ENCODE measurements at places on chromosomes 16 and 17.

- no peak for DNase-seq
Observed at GRCh38 chr16:56282451-56282850, 91.2 kb downstream of the GNAO1 start.

- peak; percentile 63 for DNase-seq
Observed at GRCh38 chr17:48052956-48053757, 5.0 kb downstream of the NFE2L1 start.

DNA sequence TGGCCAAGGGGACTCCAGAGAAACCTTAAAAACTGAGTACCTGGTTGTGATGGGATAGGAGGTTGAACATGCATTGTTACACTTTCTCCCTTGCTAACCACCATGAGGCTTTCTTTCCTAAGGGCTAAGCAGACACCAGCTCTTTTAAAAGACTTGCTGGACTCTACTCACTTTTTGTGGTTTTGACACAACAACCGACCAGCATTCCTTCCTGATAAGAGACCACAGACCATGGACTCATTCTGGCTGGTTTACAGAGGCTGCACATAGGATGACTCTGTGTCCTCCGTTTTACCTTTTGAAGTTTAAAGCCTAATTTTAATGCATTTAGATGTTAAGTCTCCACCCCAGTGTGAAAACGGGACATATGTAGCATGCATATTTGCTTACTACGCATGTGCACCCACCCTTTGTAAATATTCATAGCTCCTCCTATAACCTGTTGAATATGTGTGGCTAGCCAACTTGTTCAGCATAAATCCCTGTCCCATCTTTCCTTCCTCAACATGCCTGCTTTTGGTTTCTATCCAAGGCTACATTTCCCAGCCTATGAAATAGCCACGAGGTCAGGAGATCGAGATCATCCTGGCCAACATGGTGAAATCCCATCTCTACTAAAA lies 475.9 kb downstream of the GRIN2A start:
- DNase-seq, result peak; percentile 1

DNA sequence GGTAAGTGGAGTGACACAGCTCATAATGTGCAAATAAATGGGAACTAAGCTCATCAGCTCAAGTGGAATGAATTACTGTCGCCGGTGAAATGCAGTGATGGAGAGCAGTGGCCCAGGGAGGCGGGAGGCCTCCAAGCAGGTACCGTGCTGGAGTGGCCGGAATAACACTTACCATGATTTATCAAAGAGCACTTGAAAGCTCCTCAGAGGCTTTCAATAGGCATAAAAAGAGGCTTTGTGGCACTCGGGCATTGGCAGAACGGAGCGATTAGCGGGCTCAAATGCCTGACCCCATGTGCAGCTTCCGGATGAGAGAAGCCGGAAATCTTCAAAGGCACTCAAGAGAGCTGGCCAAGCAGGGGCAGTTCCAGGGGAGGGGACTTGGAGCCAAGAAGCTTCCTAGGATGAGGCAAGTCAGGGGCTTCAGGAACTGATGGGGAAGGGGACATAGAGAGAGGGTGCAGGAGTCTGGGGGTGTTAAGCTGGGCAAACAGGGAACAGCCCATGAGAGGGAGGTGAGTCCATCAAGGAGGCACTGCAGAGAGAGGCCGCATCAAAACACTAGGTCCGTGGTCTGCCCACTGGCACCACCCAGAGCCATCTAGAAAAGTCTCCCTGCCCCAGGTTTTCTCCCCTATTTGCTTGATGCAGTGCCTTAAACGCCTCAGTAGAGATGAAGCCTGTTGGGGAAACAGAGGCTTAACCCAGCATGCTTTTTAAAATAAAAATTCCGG lies 144.0 kb upstream of the IRX6 start:
- DNase-seq, result no peak

DNA sequence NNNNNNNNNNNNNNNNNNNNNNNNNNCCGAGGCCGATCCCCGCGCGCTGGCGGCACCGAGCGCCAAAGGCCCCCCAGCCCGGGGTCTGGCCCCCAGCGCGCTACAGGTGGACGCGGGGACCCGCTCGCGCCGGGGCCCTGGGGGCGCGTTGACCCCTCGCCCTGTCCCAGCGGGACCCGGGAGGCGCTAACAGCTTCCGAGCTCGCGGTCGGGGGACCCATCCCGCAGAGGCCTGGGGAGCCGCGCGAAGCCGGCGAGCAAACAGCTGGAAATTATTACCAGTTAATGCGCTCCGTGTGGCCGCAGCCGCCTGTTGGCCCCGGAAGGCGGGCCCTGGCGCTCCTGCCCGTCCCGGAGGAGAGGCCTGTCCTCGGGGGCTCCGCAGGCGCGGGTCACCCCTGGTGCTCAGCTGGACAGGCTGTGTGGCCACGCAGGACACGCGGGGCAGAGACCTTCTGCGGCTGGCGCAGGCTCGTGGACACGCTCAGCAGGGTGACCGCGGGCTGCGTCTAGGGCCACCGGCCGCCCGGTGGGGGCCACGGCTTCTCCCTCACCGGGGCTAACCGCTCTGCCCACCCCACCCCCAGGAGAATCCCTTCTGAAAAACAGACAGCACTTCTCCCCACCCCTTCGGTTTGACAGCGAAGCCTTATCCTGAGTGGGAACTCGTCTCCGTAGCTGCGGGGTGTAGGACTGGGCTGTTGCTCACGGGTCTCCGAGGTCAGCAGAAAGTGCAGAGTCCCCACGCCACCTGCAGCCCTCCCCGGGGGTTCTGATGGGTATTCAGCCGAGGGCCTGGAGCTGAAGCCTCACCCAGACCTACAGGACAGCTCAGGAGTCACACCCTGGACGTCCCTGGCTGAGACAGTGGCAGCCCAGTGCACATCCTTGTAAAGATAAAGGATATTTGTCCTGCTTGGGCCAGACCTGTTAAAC lies 138.7 kb upstream of the RPH3AL start:
- peak; percentile 63 for DNase-seq

- DNase-seq, result no peak
Observed at GRCh38 chr17:77165577-77165976, 24.8 kb downstream of the SEC14L1 start.

Data from hematopoietic multipotent progenitor cell treated with erythropoietin and hydrocortisone succinate and interleukin-3 and kit ligand, for 6 days (in vitro differentiated cells).